ENCODE measurements at places on chromosomes 7 and 10.

- DNase-seq: no peak
Measured at GRCh38 chr10:45581216-45581549, 91.4 kb downstream of the ZFAND4 start.

GRCh38 chr7:22318376-22318775 lies 38.6 kb downstream of the RAPGEF5 start:
- DNase-seq: no peak

GRCh38 chr10:94205396-94205831 lies 157.3 kb downstream of the NOC3L start:
- DNase-seq: peak; percentile 22

GRCh38 chr7:42082144-42082543 lies 154.9 kb downstream of the GLI3 start:
- DNase-seq: peak; percentile 40

- DNase-seq: no peak
Measured at GRCh38 chr7:116337018-116337417, 126.7 kb downstream of the TES start.
